ENCODE measurements at places on chromosomes 7 and 10.

- peak; percentile 76 for DNase-seq
These were observed 59.4 kb downstream of the CDK14 start for GRCh38 chr7:90655566-90655965.

- no peak for DNase-seq
These were observed 94.9 kb upstream of the TBX20 start for GRCh38 chr7:35348611-35349400.

GRCh38 chr10:26804418-26805393 is 56.1 kb downstream of the ABI1 start:
- no peak for DNase-seq

GRCh38 chr10:76155961-76156360 is 724.5 kb downstream of the LRMDA start:
- DNase-seq: no peak

- DNase-seq: no peak
These were observed 247.6 kb upstream of the HGF start for GRCh38 chr7:82017334-82017943.

- no peak for DNase-seq
These were observed 121.6 kb downstream of the EGFR start for GRCh38 chr7:55140221-55140940.

GRCh38 chr7:149875396-149875795 is 1.6 kb downstream of the ATP6V0E2 start:
- DNase-seq: no peak

All from GM04504 (cell line).